Lung (tissue), 17 donors: ENCODE measurements at places on chromosomes 1 and 21. TPM values are rescaled to one million over a fixed set of nuclear protein-coding genes. Genes with fewer than 3 reads are reported as not detected.
A peak's percentile ranks its signal among the peaks of the same experiment; 100 is the strongest.

- DNase-seq: peak; percentile 20
- no peaks in the 10 kb centered on the region for H3K36me3 ChIP-seq
- no peak overlapping the region for H3K4me3 ChIP-seq
- H3K4me1 ChIP-seq: no peaks in the 10 kb centered on the region
- no peak overlapping the region for H3K27ac ChIP-seq
- no peaks in the 10 kb centered on the region for H3K27me3 ChIP-seq
Observed at GRCh38 chr1:65395887-65396612, 24.4 kb upstream of the LEPR start.

- no peak overlapping the region for H3K4me3 ChIP-seq
- H3K4me1 ChIP-seq: no peaks in the 10 kb centered on the region
- no peak for DNase-seq
- no peaks in the 10 kb centered on the region for H3K36me3 ChIP-seq
Observed at GRCh38 chr1:205883792-205884191, 33.9 kb upstream of the PM20D1 start.

GJB5 gene
- total RNA-seq: 0.17 TPM

BACE2 gene
- 49.9 TPM for total RNA-seq
